ENCODE measurements at places on chromosomes 3 and 15. TPM values are rescaled to one million over a fixed set of nuclear protein-coding genes. Genes with fewer than 3 reads are reported as not detected.
A peak's percentile ranks its signal among the peaks of the same experiment; 100 is the strongest.

MYL3 gene
- 3.1 TPM for total RNA-seq

ARL6IP5 gene
- total RNA-seq: 107 TPM

MCTP2 gene
- 205 TPM for total RNA-seq

PDZRN3 gene
- total RNA-seq: 4.2 TPM

RTP1 gene
- total RNA-seq: not detected

SLC12A1 gene
- not detected for total RNA-seq

GRCh38 chr3:16013568-16013967 is 160.9 kb upstream of the GALNT15 start:
- no peak for DNase-seq

DNA sequence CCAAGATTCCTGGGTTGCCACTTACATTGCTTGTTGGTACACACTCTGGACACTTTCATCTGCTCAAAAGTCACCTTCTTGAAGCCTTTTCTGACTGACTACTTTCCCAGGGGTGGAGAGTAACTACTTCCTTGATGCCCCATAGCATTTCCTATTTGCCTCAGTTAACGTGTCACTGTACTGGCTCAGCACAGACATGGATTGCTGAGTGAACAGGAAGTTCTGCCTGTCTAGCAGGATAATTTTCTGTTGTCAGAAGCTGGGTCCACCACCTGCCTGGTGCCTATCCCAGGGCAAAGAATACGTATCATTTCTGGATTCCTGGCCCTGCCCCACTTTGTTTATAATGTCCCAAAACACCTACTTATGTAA is 15.3 kb upstream of the ABHD17C start:
- no peak for DNase-seq

DNA sequence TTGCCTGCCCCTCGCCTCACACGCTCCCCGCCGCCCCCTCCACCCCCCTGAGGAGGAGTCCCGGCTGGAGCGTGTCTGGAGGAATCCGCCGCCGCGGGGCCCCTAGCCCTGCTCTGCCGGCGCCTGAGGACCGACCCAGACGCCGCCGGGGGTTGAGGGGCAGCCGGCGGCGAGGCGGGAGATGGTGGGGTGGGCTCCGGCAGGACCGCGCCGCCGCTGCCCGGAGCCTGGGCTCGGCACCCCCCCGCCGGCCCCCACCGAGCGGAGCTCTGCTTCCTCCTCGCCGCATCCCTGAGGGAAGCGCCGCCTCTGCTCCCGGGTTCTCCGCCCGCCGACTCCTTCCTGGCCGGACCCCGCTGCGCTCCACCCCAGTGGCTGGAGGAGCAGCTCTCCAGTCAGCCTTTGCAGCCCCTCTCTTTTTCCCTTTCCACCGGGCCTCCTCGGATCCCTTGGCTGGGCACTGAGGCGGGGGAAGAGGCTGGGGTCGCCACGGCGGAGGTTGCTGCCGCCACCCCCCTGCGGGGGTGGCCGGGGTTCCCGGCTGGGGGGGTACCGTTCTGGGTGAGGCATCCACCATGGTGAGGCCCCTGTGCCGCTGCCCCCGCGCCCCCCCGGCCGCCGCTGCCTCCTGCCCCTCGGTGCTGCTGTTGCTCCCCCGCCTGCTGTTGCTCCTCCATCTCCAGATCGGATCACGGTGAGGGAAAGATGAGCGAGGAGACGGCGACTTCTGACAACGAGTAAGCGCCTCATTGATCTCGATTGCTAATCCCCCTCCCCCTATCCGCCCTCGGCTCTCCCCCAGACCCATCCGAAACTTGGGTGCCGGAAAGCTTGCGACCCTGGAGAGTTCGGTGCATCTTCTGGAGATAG is at the start of gene SPRED1:
Gene SPRED1 (plus strand): TSS at position 356 of the 870 bp plus-strand sequence. CDS start 350 bp downstream, at position 706.
- DNase-seq: peak; percentile 90

DNA sequence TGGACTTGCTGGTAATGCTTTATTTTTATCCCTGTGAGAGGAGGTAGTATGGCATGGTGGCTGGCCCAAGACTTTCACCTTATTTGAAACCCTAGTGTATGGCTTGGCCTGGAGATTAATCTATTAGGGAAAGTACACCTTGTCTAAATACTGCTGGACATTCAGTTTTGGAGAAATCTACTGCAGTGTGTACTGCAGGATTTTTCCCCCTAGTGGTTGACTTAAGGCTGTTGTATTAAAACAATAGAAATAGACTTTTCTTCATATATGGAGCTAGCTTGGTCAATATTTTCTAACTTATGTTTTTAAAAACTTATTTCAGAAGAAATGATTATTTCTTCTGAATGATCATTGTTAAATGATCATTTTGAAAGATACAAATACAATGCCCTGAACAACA is 13.9 kb upstream of the SLITRK3 start:
- DNase-seq: no peak

GRCh38 chr3:72234391-72234790 is 449.4 kb upstream of the PROK2 start:
- DNase-seq: no peak

- DNase-seq: no peak
Measured at GRCh38 chr3:185677146-185677829, 91.2 kb downstream of the SENP2 start.
